ENCODE measurements at places on chromosomes 16 and 17.

- DNase-seq, result no peak
Measured at GRCh38 chr16:90061437-90061836, 15.7 kb downstream of the PRDM7 start.

- peak; percentile 78 for DNase-seq
Measured at GRCh38 chr17:80720610-80721577, 176.3 kb downstream of the RPTOR start.

DNA sequence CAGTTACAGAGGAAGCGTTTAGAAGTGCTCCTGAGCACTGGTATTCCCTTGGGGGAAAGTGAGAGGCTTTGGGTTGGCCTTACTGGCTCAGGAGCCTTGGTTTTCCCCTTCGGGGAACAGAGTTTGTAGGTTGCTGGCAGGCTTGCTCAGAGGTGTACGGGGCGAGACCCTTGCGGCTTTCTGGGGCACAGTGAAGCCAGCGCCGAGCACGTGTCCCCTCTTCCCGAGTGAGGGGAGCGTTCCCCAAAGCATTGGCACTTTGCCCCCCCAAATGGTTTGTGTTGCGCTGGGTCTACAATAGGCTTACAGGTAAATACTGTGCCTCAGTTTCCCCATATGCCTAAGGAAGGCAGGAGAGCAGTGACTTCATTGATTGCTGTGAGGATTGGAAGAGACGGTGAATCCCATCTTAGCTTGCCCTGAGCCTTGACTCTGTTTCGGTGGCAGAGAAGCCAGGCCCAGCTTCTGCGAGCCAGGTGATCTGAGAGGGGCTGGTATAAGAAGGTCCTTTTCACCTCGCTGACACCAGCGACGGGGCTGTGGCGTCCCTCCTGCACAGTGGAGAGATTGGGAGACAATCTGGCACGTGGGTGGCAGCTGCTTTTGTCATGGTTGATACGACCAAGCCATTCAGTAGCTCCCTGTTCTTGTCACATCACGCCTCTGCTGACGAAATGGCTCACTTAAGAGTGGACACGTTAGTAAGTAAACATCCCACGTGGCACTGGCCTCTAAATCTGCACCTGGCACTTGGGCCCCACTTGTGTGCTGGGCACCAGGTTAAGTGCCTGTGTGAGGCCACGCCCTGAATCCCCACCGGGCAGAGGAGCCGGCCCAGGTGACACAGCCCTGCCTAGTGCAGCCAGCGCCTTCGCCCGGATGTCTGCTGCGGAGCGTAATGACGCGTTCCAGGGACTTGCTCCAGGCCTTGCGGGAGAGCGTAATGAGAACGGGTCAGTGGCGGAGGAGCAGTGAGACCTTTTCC lies 55.0 kb downstream of the MEAK7 start:
- DNase-seq, result no peak

DNA sequence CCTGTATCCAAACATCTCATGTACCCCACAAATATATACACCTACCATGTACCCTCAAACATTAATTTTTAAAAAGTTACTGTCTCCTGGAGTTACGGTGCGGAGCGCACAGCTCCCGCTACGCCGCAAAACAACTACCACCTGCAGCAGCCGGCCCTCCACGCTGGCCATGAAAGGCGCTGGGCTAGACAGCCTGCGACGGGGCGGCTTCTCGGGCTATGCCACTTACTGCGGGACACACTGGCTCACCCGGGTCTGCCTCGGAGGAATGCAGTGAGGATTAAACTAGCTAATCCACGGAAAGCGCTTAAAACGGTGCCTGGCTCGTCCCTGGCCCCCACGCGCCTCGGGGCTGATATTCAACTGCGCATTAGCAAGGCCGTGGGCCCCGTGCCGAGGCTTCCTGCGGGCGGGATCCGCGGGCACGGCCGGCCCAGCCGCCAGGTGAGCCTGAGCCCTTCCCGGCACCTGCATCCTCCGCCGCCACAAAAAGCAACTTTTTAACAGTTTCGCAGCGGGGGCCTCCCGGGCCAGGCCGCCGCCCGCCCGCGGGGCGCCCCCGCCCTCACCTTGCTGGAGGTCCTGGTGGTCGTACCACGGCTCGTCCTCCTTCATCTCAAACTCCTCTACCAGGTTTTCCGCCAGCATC lies 633 bp downstream of the CDR2 start:
- peak; percentile 45 for DNase-seq

Data from activated naive CD4-positive, alpha-beta T cell treated with Interleukin-2 at 50 U/mL for 16 hours (primary cell).